Cortex of kidney (tissue), 1 donor: ENCODE measurements at places on chromosomes 4 and X.

- DNase-seq = no peak
Measured at GRCh38 chr4:68256284-68256683, 10.8 kb upstream of the TMPRSS11B start.

GRCh38 chr4:83013902-83014301 lies 3.3 kb upstream of the LIN54 start:
- DNase-seq = no peak

DNA sequence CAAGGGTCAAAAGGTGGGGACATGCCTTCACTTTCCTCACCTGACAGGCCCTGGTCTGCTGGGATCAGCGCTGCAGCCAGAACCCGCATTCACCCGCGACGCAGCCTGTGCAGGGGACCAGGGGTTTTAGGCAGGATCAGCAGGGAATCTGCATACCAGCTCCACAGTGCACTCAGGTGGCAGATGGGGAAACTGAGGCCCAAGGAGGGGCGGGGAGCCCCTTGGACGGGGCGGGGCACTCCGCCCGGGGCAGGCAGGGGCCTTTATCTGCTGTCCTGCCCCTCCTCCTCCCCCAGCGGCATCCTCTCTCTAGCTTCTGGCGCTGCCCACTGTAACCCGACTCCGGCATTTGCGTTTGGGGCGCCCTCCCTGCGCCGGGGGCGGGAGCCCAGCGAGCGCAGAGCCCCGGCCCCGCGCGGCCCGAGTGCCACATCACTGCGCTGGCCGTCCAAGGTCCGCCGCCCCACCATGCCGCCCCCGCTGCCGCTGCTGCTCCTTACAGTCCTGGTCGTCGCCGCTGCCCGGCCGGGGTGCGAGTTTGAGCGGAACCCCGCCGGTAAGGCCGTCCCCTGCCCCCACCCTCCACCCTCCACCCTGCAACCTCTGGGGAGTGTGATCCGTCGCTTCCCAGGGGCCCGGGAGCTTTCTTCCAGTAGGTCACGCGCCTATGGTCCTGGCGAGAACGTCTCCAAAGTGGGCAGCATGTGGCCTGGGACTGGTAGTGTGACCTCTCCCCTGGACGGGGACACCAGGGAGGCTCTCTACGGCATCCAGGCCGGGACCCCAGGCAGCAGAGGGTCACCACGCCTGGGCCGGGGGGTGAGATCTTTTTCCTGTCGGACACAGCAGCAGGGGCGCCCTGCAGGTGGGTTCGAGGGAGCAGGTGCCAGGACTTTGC lies at the start of gene CPZ:
Gene CPZ (plus strand): TSS at position 400 of the 898 bp plus-strand sequence. CDS start 69 bp downstream, at position 469.
- no peak for DNase-seq

DNA sequence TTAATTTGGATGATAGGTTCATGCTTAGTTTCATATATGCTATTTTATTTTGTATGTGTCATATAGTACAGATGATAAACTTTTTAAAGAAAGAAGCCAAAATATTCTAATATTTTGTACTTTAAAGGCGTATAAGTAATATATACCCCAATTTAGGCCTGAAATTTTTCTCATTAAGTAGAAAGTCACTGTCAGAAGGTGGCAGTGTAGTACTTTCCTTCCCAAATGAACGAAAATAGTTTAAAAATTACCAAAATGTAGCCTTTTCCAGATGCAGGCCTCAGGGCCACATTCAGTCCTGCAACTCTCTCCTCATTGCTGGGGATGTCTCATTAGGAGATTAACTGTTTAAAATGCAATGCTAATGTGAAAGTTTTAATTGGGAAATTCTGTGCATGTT lies 1263.6 kb downstream of the C4orf33 start:
- DNase-seq = no peak

GRCh38 chr4:101763576-101763975 lies 27.0 kb upstream of the BANK1 start:
- no peak for DNase-seq

- DNase-seq = no peak
Measured at GRCh38 chr4:23973308-23973855, 83.5 kb upstream of the PPARGC1A start.

- no peak for DNase-seq
Measured at GRCh38 chr4:41887821-41888686, 47.2 kb upstream of the TMEM33 start.

GRCh38 chrX:7198499-7198898 lies 50.5 kb upstream of the PUDP start:
- DNase-seq = no peak
